ENCODE measurements at places on chromosomes 4 and X. TPM values are rescaled to one million over a fixed set of nuclear protein-coding genes. Genes with fewer than 3 reads are reported as not detected.

MAGEB1 gene
- not detected for total RNA-seq

DNA sequence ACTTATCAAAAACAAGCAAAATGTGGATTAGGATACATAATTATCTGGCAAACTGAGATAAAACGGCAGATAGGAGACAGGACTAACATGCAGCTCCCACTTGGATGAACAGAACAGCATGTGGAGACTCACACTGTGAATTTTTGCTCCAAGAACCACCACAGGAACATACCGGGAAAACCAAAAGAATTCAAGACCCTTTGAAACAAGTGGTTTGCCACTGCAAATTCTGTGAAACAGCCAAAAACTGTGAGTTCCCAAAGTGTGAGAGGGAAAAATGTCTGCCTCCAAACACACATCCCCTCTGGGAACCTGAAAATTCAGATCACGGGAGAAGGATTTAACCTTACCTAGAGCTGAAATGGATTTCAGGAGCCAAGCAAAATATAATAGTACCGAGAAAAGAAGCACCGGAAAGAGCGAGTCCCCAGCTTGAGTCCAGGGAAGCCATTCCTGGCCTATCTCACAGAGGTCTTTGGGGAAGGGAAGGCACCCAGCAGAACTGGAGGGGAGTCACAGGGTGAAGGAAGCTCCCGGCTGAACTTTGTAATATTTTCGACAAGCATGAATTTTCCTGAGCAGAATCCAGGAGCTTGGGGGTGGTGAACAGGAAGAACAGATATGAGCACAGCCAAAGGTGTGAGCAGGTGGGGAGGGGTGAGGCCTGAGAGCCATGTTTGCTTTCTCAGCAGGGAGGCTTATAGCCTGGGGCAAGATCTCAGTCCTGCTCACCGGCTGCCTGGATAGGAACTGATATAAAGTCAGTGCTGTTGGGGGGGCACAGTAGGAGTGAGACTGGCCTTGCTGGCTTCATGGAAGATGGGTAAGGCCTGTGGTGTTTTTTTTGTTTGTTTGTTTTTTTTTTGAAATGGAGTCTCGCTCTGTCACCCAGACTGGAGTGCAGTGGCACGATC lies 23.9 kb downstream of the MANBA start:
- DNase-seq, result peak; percentile 49

ZGRF1 gene
- 62.6 TPM for total RNA-seq

- DNase-seq, result no peak
Observed at GRCh38 chrX:42143866-42144592, 220.7 kb upstream of the CASK start.

- DNase-seq, result no peak
Observed at GRCh38 chrX:16826207-16826606, 39.9 kb downstream of the TXLNG start.

- DNase-seq, result peak; percentile 74
Observed at GRCh38 chrX:102720237-102721168, at the start of gene GPRASP3. Gene GPRASP3, plus strand, starts transcription at chrX:102720743. Its CDS starts 28,253 bp downstream, at chrX:102748996.

PPARGC1A gene
- 0.54 TPM for total RNA-seq

DNA sequence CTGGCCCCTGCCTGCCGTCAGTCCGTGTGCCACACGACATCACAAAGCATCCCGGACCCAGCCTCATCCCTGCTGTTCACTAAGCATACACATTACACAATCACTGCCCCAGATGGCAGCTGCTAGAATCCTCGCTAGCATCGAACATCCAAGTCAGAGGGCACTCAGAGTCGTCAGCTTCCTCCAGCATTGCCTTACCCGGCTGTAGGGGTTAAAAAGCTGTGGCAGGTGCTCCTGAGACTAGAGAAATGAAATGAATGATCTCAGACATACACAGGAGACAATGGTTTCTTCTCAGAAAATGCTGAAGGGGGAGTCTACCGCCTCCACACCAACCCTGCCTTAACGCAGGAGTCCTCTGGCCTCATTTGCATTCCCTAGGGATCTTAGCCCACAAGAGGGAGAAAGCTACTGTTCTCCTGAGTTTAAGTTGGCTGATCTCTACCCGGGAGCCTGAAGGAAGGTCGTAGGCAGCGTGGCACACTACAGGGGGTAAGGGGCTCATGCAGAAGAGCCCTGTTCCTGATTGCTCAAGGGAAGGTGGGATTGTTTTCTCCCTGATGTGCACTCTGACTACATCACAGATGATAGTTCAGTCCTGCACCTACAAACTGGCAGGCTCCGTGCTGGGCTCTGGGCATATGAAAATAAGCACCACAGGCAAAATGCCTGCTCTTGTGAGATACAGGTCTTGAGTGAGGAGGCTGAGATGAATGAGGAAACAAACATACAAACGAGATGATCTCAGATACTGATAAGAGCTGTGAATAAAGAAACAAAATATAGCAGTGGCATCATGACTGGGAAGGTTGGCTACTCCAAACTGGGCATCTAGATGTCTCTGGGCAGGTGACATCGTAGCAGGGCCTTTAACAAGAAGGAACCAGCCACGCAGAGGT lies 2.6 kb upstream of the KIAA0232 start:
- peak; percentile 71 for DNase-seq

DNA sequence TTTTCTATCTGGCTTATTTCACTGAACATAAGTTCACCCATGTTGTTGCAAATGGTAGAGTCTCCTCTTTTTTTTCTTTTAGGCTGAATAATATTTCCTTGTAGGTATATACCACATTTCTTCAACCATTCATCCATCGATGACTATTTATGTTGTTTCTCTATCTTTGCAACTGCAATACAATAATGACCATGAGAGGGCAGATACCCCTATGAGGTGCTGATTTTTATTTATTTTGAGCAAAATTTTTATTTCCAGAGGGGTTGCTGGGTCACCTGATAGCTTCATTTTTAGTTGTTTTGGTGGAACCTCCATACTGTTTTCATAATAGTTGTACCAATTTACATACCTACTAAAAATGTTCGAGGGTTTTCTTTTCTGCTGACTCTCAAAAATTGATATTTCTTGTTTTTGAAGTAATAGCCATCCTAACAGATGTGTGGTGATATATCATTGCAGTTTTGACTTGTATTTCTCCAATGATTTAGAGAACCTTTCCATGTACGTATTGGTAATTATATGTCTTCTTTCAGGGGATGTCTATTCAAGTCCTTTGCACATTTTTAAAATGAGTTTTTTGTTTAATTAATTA lies 1697.0 kb downstream of the PCDH7 start:
- DNase-seq, result peak; percentile 32

DNA sequence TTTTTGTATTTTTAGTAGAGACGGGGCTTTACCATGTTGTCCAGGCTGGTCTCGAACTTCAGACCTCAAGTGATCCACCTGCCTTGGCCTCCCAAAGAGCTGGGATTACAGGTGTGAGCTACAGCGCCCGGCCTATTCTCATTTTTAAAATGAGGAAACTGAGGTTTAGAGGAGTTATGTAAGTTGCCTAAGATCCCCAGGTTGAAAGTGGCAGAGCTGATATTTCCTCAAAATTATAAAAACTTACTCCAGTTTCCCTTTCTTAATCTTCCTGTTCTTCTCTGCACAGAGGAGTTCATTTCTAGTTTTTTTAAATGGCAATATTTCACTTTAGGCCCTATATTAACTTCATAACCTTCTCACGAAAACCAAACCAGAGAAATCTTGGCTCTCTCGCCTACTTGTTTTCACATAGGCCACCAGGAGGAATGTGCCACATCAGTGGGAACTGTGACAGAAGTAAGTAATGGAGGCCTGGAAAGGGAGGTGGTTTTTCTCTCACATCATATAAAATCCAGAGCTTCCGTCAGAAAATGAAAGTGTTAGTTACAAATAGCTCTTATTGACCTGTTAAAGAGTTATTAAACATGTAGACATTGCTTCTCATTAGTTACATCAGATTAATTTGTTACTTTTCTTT lies 16.1 kb upstream of the RS1 start:
- no peak for DNase-seq

GRCh38 chrX:24027985-24028384 lies 999 bp upstream of the KLHL15 start:
- peak; percentile 53 for DNase-seq

CAPN6 gene
- total RNA-seq, result 6.3 TPM

ARMCX4 gene
- 13.3 TPM for total RNA-seq

- no peak for DNase-seq
Observed at GRCh38 chrX:68947882-68948605, 119.2 kb downstream of the EFNB1 start.

GRCh38 chr4:176441594-176441993 lies 121.8 kb downstream of the SPCS3 start:
- no peak for DNase-seq

DNA sequence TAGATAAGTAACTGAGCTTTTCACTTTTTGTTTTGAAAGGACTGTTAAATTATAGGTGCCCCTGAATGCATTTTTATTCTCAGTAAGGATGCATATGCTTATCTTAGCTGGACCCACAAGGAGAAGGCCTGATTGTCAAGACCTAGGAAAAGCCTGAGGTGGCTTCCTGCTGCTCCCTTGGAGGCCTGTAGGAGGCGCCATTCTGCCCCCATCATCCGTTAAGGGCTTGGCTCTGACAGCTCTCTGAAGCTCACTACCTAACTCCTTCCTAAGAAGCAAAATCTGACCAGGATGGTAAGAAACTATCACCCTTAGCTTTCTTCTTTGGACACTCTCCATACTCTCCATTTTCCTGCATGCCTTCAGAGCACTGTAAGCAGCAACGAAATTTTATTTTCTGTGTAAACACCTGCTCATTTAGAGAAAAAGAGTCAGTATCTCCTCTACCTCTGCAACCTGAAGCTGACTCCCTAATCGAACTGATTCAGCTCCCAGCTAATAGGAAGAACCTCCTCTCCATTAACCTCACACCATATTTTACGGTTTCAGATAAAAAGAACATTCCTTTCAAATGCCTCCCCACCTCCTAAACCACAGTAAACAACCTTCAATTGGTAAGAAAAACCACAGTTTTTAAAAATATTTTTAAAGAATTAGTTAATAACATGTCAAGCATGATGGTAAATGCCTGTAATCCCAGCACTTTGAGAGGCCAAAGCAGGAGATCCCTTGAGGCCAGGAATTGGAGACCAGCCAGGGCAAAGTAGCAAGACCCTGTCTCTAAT lies 73.4 kb upstream of the EDNRA start:
- peak; percentile 37 for DNase-seq

FAM47E gene
- total RNA-seq, result 0.66 TPM

DNA sequence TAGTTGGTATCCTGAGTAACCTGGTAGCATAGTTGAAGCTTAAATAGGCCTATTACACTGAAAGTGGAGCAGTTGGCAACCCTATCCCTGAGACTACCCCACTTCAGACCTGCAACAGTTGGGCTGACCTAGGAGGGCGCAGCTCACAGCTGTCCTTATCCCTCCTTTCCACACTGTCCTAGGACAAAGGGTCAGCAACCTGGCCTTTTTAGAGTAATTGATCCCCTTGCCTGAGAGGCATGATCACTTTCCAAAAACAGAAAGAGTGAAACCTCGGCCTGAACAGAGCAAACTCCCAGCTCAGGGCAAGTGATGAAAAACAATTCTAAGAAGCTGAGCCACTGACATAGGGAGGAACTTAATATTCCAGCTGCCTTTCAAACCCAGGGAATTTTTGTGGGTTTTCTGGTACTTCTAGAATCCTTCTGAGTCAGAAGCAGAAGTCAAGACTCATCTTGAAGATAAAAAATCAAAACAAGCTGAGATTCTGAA lies 94.9 kb upstream of the MYOZ2 start:
- peak; percentile 62 for DNase-seq

GRCh38 chr4:113977526-113977855 lies 2.0 kb downstream of the ARSJ start:
- DNase-seq, result no peak

- no peak for DNase-seq
Observed at GRCh38 chrX:119622356-119623232, 16.4 kb upstream of the NKRF start.

DNA sequence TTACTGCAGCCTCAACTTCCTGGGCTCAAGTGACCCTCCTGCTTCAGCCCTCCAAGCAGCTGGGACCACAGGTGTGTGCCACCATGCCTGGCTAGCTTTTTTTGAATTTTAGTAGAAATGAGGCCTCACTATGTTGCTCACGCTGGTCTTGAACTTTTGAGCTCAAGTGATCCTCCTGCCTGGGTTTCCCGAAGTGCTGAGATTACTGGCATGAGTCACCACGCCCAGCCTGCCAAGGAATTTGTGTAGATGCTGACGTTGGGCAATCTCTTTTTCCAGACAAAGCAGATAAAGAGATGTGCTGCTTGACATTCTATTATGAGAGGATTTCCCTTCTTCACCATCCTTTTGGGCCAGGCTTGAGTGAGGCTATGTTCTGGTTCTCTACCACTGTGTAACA lies 254.5 kb upstream of the RPS6KA3 start:
- no peak for DNase-seq

FAM241A gene
- 0.63 TPM for total RNA-seq

GRCh38 chr4:104728380-104729122 lies 233.9 kb upstream of the CXXC4 start:
- no peak for DNase-seq

ZMAT1 gene
- 1.5 TPM for total RNA-seq

DNA sequence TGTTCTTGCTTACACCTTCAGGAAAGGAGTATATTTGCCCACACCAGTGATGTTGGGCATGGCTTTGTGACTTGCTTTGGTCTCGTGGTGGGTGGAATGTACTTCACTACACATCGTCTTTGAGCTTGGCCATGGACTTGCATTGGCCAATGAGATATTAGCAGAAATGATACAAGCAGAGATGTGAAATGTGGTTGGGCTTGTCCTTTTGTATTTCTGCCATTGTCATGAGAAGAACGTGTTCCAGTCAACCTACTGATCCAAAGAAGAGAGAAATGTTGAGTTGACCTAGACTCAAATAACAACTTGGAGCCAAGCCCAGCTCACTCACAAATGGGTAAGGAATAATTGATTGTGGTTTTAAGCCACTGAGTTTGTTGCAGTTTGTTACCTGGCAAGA lies 138.4 kb upstream of the ARX start:
- no peak for DNase-seq
